ENCODE measurements at places on chromosomes 3 and 15.

DNA sequence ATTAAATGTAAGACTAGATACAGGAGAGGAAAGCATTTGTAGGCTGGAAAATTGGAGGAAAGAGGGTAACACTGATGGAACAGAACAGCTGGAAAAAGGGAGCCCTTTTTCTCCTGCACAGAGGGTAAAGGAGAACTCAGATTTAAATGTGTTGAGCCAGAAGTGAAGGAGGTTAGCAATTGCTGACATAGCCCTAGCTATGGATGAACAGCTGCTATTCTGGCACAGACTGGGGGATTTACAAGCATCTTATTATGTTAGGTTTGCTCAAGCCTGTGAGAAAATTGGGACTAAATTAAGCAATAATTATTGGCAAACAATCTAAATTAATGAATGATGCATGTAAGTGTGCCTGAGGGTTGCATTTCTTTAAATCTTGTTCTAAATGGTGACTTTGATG is 40.6 kb upstream of the PRR20G start:
- DNase-seq = no peak

DNA sequence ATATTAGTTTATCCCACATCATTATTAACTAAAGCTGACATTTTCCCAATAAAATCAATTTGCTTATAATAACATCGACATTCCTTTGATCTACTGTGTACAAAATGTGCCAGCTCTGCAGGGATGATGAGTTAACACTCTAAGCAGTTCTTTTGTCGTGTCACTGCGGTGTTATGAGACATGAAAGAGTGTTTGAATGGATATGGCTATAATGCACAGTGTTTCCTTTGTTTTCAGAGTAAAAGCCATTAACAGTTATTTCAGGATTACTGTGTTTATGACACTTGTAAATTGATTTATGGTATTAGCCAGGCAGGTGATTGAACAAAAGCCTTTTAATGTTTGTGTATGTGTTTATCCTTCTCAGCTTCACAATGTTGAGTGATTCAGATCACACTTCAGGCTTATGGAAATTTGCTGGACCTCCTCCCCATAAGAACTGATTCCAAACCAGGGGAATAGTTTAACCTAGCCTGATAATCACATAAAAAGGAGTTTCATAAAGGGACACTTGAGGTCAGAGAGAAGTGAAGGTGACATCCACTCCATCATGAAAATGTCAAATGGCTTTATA is 115.7 kb downstream of the CHL1 start:
- DNase-seq = no peak

DNA sequence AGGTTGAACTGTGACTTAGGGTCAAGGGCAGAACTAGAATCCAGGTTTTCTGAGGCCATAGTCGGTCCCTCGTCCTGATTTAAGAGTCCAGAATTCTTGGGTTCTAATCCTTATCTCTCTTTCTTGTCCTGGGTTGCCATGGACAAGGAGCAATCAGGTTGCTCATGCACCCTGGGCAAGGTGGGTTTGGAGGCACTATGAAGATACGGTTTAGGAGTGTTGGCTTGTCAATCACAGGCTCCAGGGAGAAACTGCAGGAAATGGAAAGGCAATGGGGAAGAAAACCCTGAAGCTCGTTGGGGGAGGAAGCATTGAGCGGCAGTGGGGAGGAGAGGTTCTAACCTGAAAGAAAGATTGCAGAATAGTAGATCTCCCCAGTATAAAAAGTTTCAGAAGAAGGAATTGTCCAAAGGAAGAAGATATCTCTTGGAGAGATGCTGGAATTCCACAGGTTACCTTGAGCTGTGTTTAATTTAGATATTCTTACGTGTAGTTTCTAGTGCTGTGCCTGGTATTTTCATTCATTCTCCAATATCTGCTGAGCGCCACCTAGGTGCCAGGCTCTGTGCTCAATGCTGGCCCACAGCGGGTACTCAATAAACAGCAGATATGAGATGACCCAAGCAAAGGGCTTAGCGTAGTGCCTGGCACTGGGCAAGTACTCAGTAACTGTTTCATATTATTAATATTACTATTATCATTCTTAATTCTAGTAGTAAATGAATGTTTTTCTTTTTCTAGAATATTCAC is 2.0 kb downstream of the ACAN start:
- DNase-seq = no peak

GRCh38 chr3:61223451-61223850 is 27.8 kb downstream of the FHIT start:
- no peak for DNase-seq

DNA sequence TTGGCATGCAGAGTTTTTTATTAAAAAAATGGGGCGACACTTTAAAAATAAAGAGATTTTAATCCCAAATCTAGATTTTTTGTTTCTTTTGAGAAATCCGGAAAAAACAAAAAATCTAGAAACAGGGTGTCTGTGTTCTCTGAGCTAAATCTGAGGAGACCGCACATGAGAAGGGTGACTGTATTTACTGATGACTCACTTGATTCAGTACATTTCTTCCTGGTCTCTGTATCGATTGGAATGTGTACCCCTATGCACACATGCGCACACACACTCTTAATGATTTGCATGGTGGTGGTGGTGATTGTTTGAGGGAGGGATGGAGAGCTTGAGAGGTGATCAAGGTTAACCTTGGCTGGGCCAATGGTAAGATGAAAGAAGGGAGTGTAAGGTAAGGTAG is 443.1 kb upstream of the THRB start:
- DNase-seq = no peak

- DNase-seq = no peak
These were observed 26.9 kb upstream of the THRB start for GRCh38 chr3:24521420-24522145.

GRCh38 chr3:132038198-132038825 is 3.5 kb upstream of the CPNE4 start:
- no peak for DNase-seq

GRCh38 chr3:122247825-122248185 is 64.3 kb downstream of the CASR start:
- no peak for DNase-seq

Measured in activated CD8-positive, alpha-beta T cell treated with anti-CD3 and anti-CD28 coated beads, Interleukin-2, amount 10 ng/mL, durations not matched to agents 7 days and 5 days (primary cell).